ENCODE measurements at places on chromosomes 3 and 15.

GRCh38 chr15:52923626-52924025, 133.5 kb upstream of the ONECUT1 start:
- no peak for DNase-seq

DNA sequence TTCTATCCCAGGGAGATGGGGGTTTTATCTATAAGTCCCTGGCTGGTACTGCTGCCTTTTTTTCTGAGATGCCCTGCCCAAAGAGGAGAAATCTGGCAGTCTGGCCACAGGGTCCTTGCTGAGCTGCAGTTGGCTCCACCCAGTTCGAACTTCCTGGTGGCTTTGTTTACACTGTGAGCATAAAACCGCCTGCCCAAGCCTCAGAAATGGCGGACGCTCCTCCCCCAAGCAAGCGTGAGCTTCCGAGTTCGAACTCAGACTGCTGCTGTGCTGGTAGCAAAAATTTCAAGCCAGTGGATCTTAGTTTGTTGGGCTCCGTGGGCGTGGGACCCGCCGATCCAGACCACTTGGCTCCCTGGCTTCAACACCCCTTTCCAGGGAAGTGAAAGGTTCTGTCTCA, 126.8 kb upstream of the SUCLG2 start:
- DNase-seq: no peak

- DNase-seq: peak; percentile 12
Measured at GRCh38 chr3:191476066-191476772, 15.3 kb downstream of the PYDC2 start.

GRCh38 chr3:165852711-165853110, 15.5 kb upstream of the BCHE start:
- peak; percentile 3 for DNase-seq

DNA sequence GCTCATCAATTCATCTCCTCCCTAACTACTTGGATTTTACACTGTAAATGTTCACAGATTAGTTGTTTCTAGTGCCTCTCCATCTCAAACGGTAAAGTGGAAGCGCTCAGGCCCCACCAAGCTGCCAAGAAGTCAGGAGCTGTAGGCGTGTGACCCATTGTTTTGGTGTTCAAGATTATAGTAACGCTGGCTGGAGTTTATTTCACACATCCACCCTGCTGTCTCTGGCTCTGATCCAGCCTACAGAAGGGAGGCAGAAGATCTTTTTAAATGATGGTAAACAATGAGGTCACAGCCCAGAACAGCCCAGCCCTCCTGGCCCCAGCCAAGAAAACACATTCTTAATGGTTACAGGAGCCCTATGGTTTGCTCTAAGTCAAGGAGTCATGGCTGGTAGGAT, 25.7 kb upstream of the GALNT15 start:
- peak; percentile 80 for DNase-seq
